ENCODE measurements at places on chromosomes 1 and 21. TPM values are rescaled to one million over a fixed set of nuclear protein-coding genes. Genes with fewer than 3 reads are reported as not detected.

FAM131C gene
- total RNA-seq = 0.67 TPM

CCDC17 gene
- total RNA-seq = 2.3 TPM

PLA2G5 gene
- total RNA-seq = not detected

SPRR2B gene
- not detected for total RNA-seq

DYNLT4 gene
- 0.83 TPM for total RNA-seq

FALEC gene
- total RNA-seq = not detected

GRCh38 chr1:22284906-22285548 is 142.1 kb upstream of the WNT4 start:
- H3K4me3 ChIP-seq = no peak overlapping the region
- no peak for DNase-seq
- H3K27me3 ChIP-seq = peaks cover 3% of the 10 kb centered on the region
- H3K27ac ChIP-seq = no peak overlapping the region
- no peaks in the 10 kb centered on the region for H3K36me3 ChIP-seq

DNA sequence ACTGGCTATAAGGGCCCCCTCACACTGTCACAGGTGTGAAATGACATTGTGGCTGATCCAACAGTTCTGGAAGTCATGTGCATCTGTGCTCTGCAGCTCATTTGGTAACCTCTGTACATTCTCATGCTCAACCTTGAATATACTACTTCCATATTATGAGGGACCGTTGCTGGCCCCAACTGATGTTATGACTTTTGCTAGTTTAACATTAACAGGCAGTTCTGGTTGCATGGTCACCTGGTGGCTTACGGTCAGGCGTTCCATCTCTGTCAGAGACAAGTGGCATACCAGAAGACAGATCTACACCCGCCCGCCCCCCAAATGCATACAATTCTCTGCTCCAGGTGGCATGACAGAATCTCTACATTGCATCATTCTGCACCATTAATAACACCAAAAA is 6.0 kb upstream of the DIP2A start:
- no peaks in the 10 kb centered on the region for H3K27me3 ChIP-seq
- no peak for DNase-seq
- H3K4me1 ChIP-seq = peaks cover 26% of the 10 kb centered on the region
- peaks cover 71% of the 10 kb centered on the region for H3K36me3 ChIP-seq
- no peak overlapping the region for H3K4me3 ChIP-seq

GRCh38 chr1:2272686-2273400 is 44.7 kb downstream of the SKI start:
- H3K4me3 ChIP-seq = no peak overlapping the region
- peaks cover 12% of the 10 kb centered on the region for H3K36me3 ChIP-seq
- no peaks in the 10 kb centered on the region for H3K27me3 ChIP-seq
- no peak for DNase-seq
- H3K27ac ChIP-seq = no peak overlapping the region

GRCh38 chr1:115239426-115239825 is 98.6 kb downstream of the NGF start:
- no peak overlapping the region for H3K27ac ChIP-seq
- peaks cover 13% of the 10 kb centered on the region for H3K27me3 ChIP-seq
- H3K4me3 ChIP-seq = no peak overlapping the region

- H3K27ac ChIP-seq = no peak overlapping the region
- peaks cover 50% of the 10 kb centered on the region for H3K36me3 ChIP-seq
- peaks cover 15% of the 10 kb centered on the region for H3K4me1 ChIP-seq
- H3K4me3 ChIP-seq = no peak overlapping the region
- H3K27me3 ChIP-seq = no peaks in the 10 kb centered on the region
Measured at GRCh38 chr1:74737333-74737732, 4.4 kb downstream of the TYW3 start.

GRCh38 chr1:154845879-154846278 is 24.2 kb downstream of the KCNN3 start:
- H3K36me3 ChIP-seq = no peaks in the 10 kb centered on the region
- no peak for DNase-seq
- H3K4me1 ChIP-seq = peaks cover 4% of the 10 kb centered on the region

- no peak for DNase-seq
- H3K4me3 ChIP-seq = no peak overlapping the region
- H3K36me3 ChIP-seq = no peaks in the 10 kb centered on the region
- no peaks in the 10 kb centered on the region for H3K27me3 ChIP-seq
- no peak overlapping the region for H3K27ac ChIP-seq
Measured at GRCh38 chr1:36207339-36207738, 16.9 kb upstream of the THRAP3 start.

DNA sequence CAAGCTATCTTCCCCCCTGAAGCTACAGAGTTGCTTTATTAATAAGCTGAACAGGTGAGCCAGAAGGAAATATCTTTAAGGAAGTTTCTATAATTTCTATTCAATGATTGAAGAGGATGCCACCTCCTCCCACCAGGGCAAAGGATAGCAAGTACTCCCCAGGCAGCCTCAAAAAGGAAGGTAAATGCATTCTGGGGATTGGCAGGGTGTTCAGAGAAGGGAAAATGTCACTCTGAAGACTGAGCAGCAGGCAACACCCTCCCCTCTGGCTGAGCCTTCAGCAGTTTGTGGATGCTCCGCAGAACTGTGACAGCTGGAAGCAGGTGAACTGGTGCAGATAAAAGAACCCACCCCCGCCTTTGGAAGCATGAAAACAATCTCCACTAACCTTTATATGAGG is 140.8 kb downstream of the BRINP2 start:
- H3K4me1 ChIP-seq = no peaks in the 10 kb centered on the region
- no peak for DNase-seq
- no peaks in the 10 kb centered on the region for H3K36me3 ChIP-seq
- no peak overlapping the region for H3K4me3 ChIP-seq
- no peaks in the 10 kb centered on the region for H3K27me3 ChIP-seq

DNA sequence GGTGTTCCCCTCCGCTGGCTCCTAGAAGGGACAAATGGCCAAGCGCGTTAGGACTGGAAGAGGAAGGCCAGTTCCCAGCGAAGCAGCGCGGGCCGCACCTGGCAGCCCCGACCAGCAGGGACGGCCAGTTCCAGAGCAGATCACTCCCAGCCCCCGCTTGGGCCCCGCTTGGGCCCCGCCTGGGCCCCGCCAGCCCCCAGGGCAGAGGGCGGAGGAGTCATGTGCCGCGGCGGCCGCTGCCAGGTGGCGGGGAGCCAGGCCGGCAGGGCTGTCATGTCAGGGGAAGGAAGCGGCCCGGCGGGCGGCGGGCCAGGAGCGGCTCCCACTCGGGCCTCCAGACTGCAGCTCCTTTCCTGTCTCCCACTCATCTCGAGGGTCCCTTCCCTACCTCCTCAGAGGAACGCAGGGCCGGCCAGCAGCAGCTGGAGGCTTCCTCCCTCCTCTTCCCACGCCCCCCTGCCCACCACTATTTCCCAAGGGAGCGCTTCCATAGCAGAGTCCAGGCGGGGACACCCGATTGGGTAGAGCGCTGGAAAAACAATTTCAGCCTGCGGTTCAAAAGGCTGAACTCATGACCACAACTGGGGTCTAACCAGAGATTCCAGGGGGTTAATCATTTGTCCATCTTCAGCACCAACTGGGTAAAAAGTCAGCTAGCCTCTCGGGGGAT is 16.5 kb downstream of the ZNF697 start:
- no peak overlapping the region for H3K27ac ChIP-seq
- H3K4me1 ChIP-seq = no peaks in the 10 kb centered on the region
- H3K4me3 ChIP-seq = no peak overlapping the region
- H3K27me3 ChIP-seq = peaks cover 58% of the 10 kb centered on the region
- no peaks in the 10 kb centered on the region for H3K36me3 ChIP-seq

Measured in activated CD4-positive, alpha-beta T cell treated with anti-CD3 and anti-CD28 coated beads, Interleukin-2, amount 10 ng/mL, durations not matched to agents 7 days and 5 days (primary cell).